ENCODE measurements at places on chromosomes 7 and 10.

- DNase-seq: no peak
Measured at GRCh38 chr7:85021101-85021704, 165.7 kb downstream of the SEMA3D start.

- no peak for DNase-seq
Measured at GRCh38 chr10:49269523-49269922, 29.4 kb upstream of the C10orf71 start.

GRCh38 chr10:89857431-89858042, 156.1 kb downstream of the KIF20B start:
- DNase-seq: no peak

DNA sequence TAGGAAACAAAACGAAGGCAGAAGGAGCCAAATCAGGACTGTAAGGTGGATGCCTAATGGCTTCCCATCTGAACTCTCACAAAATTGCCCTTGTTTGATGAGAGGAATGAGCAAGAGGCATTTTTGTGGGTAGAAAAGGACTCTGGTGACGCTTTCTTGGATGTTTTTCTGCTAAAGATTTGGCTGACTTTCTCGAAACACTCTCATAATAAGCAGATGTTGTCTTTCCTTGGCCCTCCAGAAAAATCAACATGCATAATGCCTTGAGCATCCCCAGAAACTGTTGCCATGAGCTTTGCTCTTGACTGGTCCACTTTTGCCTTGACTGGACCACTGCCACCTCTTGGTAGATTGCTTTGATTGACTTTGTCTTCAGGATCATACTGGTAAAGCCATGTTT, 13.5 kb downstream of the PTPN12 start:
- DNase-seq: no peak

- DNase-seq: no peak
Measured at GRCh38 chr7:105473163-105473562, 48.9 kb downstream of the PUS7 start.

- no peak for DNase-seq
Measured at GRCh38 chr10:127168261-127168660, 28.1 kb downstream of the INSYN2A start.

GRCh38 chr7:126529833-126530232, 722.9 kb downstream of the GRM8 start:
- no peak for DNase-seq

- no peak for DNase-seq
Measured at GRCh38 chr10:107011105-107011504, 153.4 kb downstream of the SORCS1 start.

DNA sequence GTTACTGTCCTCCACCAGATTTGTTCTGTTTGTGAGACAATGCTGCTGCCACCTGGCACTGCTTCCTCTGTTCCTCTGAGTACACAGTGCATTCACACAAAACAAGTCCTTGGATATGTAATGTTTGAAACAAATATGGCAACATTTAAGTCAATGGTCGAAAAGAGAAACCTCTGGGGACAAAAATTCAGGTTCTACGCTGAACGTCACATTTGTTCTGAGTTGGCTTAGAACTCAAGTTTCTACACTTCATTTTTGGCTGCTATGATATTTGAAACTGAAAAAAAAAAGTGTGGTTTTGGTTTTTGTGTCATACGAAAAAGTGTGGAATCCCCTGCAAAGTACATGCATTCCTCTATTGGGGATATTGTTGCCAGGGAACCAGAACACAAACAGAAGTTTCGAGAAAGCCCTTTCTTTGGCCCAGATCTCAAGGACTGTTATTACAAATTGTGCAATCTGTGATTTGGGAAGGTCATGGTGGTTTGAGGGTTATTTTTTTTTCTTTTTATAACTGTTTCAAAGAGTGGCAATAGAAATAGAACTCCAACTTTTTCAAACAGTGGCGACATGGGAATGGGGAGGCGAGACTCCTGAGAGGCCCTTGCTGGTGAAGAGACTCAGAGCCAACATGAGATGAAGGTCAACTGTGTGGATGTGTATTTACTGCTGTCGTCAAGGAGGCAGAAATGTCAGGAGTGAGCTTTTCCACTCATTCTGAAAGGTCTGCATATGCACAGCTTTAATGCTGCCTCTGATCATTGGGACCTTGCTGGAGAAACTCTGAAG, 127.5 kb downstream of the CUBN start:
- DNase-seq: no peak

DNA sequence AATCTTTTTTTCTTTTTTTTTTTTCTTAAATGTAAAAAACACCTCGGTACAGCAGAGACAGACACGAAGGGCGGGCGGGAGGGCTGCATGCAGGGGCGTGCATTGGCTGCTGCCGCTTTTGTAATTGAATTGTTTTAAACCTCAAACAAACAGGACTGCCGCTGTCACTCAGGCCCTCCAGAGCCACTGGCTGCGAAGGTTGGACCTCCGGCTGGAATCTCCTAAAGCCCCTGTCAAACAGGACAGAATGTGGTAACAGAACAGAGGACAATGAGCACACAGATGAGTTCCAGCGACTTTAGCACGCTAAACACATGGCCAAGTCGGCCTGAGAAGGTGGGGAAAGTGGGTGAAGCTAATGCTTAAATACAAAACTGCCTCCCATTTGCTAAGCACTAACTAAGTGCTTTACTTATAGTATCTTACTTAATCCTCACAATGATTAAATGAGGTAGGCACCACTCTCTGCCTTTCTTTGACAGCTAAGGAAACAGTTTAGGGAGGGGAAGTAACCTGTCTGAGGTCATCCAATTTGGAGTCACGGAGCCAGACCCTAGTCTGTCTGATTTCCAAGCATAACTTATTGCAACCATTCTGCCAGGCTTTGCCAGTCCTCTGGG, 3.0 kb upstream of the NDST2 start:
- no peak for DNase-seq

GRCh38 chr7:74439541-74439940, 14.2 kb upstream of the GTF2IRD1 start:
- DNase-seq: no peak

GRCh38 chr7:28258240-28258639, 77.6 kb upstream of the JAZF1 start:
- no peak for DNase-seq

DNA sequence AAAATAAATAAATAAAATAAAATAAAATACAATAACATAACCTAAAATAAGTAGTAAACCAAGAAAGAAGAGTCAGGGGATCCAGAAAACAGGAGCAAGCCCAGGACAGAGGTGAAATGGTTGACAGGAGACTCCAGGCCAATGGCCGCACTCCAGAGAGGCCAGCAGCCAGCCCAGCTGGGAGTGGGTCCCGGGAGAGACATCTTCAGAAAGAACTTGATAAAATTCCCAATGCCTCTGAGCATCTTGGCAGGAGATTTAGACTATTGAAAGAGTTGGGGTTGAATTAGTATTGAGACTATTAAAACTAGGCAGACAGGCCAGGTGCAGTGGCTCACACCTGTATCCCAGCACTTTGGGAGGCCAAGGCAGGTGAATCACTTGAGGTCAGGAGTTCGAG, 62.6 kb downstream of the CLIP2 start:
- no peak for DNase-seq

Measured in activated CD8-positive, alpha-beta memory T cell treated with anti-CD3 and anti-CD28 coated beads, Interleukin-2, amount 10 ng/mL, durations not matched to agents 7 days and 5 days (primary cell).